NCI-H1092 (cell line): ENCODE measurements at places on chromosomes 1 and 21.

DNA sequence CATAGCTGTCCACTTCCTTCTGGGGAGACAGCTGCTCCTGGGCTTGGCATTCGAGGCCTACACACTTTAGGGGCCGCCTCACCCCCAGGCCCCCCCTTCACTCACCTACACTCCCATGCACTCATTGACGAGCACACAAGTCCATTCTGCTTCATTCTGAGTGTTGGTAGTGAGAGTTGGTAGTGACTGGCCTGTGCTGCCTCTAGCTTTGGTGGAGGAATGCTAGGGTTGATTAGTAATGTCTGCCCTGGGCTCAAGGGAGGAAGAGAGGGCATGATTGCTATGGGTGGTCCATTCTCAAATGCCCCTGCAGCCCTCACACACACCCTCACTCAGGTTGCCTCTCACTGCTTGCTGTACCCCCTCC lies 30.4 kb downstream of the TRIM11 start:
- no peak for DNase-seq

GRCh38 chr1:221663321-221663720 lies 78.6 kb downstream of the DUSP10 start:
- no peak for DNase-seq

DNA sequence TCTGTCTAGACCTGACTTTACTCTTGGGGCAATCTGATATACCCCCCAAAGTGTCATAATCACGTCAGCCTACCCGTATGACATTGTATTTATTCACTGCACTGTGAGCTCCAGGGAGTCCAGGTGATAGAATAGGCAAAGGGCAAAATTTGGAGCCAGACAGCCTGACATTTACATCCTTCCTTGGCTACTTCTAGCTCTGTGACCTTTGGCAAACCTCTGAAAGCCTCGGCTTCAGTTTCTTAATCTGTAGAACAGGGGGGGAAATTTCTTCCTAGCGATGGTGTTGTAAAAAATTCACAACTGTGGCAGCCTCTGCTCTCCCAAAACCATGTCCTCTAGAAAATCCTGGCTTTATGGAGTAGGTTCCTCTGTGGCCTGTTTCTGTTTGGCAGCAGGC lies 240.9 kb downstream of the KIF26B start:
- DNase-seq, result no peak

GRCh38 chr21:14677639-14678179 lies 131.6 kb upstream of the SAMSN1 start:
- no peak for DNase-seq

GRCh38 chr21:30676737-30677136 lies 34.1 kb downstream of the KRTAP20-3 start:
- no peak for DNase-seq

GRCh38 chr1:79852004-79852403 lies 845.5 kb upstream of the ADGRL4 start:
- no peak for DNase-seq
